ENCODE measurements at places on chromosomes 3 and 15.

DNA sequence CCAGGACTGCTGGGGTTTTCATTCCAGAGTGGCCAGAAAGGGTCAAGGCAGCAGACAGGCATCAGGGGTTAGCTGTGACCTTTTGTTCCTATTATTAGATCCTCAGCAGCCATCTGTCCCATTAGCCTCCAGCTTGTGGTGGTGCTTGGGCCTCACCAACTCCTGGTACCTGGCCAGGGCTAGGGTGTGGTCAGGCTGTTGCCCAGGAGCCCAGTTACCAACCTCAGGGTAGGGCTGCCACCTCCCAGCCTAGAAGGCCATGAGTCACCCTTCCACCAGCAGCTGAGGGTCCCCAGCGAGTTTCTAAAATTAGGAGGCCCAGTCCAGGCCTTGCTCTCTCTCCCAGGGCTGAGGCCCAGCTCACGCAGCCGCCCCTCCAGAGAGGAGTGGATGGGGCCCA is 12.2 kb downstream of the TMEM43 start:
- no peak for DNase-seq

DNA sequence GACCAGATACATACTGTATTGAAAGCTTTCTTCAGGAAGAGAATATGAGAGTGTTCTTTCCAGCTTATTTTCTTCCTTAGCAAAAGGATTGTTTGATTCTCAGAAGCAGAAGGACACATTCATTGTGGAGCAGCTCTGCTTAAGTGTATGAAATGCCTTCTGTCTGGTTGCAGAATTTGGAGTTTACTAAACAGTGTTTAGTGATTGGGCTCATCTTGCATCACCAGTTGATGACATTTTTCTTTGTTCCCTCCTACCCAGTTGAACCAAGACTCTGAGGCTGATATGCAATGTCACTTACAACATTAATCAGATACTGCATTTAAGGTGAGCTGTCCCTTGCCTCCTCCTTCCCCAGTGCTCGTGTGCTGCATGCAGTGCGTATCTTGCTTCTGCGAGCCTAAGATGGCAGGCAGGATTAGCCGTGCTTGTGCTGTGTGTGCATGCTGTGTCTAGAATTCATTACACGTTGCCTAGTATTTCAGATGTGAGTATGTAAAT is 18.4 kb downstream of the ZBTB38 start:
- DNase-seq: no peak

DNA sequence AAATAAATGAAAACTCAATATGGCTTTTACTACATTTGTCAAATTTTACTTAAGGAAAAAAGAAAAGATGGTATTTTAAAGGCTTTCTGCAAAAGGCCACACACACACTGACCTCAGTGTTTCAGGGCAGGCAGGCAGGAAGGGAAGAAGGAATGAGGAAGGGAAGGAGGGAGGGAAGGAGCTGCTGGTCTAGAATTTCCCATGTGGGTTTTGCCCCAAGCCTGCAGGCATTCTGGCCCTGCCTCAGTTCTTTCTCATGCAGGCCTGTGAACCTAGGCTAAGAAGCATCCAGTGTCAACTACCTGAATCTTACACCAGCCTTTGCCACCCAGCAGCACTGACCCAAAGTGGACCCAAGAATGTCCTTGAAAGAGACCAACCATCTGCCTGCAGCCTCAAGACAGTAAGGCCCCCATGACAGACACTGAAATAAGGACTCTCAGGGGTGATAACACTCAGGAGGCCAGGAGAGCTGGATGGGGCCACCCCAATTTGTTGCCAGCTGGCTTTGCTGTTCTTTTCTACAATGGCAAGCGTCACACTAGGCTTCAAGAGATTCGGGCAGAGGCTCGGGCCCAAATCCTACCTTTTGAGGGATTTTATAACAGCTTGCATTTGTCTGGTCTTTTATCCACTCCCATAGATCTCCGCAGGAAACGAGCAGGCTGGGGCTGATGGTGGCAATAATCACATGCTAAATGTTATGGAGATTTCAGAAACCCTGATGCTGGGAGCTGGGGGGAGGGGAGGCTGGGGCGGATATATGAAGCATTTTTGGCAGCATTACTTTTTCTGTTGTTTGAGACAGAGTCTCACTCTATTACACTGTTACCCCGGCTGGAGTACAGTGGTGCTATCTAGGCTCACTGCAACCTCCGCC is 51.4 kb downstream of the XXYLT1 start:
- no peak for DNase-seq

DNA sequence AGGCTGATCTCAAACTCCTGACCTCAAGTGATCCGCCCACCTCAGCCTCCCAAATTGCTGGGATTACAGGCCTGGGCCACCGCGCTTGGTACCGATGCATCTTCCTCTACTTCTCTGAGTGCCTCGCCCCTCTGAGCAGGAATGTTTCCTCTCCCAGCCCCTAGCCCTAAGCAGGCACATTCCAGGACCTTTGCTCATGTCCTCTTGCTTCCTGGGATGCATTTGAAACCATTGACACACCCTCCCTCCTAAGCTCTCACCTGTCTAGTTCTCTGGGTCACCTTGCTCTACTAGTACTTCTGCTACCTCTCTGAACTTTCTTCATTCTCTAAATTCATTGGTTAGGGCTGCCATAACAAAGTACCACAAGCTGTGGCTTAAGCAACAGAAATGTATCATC is 17.9 kb upstream of the UACA start:
- no peak for DNase-seq

GRCh38 chr3:6204891-6205290 is 656.0 kb upstream of the GRM7 start:
- no peak for DNase-seq

GRCh38 chr15:68364660-68365035 is 67.3 kb downstream of the ITGA11 start:
- no peak for DNase-seq

- no peak for DNase-seq
These were observed 6.8 kb upstream of the LRIG1 start for GRCh38 chr3:66507423-66508260.

DNA sequence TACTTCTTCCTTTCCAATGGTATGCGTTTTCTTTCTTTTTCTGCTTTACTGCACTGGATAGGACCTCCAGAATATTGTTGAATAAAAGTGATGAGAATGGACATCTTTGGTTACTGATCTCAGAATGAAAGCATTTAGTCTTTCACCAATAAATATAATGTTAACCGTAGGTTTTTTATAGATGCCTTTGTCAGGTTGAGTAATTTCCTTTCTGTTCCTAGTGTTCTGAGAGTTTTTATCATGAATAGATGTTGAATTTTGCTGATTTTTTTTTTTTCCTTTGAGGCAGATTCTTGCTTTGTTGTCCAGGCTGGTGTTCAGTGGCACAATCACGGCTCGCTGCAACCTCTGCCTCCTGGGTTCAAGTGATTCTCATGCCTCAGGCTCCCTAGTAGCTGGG is 158.4 kb downstream of the KLHL25 start:
- DNase-seq: no peak

- no peak for DNase-seq
These were observed 320.2 kb downstream of the RORA start for GRCh38 chr15:60908888-60909287.

DNA sequence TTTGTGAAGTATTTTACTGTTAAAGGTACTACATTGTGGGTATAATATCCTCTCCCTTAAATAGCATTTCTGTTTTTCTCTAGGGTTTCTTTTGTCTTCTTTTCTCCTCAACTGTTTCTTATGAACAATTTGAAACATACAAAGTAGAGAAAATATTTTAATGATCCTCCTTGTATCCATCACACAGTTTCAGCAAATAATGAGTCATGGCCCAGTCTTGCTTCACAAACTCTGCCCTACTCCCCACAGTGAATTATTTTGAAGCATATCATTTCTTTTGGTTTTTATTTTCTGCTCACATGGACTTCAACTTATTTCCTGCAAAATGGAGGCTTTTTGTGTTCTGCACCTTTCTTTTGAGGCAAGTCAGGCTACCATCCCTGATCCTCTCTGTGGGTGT is 6.1 kb upstream of the SCAANT1 start:
- no peak for DNase-seq

- DNase-seq: no peak
These were observed 1066.5 kb downstream of the PLOD2 start for GRCh38 chr3:145094355-145094941.

- no peak for DNase-seq
These were observed 62.8 kb upstream of the PLSCR4 start for GRCh38 chr3:146313746-146314111.

DNA sequence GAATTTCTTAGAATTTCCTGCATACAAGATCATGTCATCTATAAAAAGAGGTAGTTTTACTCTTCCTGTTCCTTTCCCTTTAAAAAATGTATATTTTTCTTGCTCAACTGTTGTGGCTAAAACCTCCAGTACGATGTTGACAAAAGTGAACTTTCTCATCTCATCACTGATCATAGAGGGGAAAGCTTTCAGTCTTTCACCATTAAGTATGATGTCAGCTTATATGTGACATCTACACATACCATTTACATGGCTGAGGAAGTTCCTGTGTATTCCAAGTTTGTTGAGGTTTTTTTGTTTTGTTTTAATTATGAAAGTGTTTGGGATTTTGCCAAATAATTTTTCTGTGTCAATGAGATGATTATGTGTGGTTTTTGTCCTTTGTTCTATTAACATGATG is 173.6 kb downstream of the PLD1 start:
- DNase-seq: no peak

GRCh38 chr15:99168601-99169580 is 64.0 kb downstream of the SYNM start:
- no peak for DNase-seq

DNA sequence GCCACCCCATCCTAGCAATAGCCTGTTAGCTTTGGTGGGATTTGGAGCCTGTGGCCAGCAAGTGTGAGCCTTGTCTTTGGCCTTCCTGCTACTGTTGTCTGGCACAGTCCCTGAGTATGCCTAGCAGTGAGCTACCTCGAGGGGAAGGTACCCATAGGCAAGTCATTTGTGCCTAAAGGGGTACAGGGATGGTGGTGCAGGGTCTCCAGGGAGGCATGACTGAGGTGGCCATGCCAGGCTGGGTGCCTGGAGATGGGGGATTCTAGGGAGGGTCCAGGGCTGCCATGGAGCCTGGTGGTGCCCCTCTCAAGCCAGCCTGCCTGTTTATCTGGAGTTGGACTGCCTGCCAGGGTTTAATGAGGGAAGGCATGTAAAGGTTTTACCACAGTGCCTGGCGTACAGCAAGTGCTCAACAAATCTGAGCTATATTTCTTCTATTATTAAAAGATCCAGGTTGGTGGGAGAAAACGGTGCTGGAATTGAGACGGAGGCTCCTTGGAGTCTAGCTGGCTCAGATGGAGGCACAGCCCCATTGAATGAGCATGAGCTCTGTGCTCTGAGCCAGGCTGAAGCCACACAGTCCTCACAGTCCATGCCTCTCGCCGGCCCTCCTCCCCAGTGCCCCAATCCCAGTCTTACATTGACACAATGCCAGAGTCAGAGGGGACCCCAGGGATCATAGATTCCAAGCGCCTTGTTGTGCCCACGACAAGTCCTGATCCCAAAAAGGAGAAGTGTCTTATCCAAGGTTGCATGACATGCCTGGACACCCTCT is 76.2 kb downstream of the CORO2B start:
- DNase-seq: no peak

DNA sequence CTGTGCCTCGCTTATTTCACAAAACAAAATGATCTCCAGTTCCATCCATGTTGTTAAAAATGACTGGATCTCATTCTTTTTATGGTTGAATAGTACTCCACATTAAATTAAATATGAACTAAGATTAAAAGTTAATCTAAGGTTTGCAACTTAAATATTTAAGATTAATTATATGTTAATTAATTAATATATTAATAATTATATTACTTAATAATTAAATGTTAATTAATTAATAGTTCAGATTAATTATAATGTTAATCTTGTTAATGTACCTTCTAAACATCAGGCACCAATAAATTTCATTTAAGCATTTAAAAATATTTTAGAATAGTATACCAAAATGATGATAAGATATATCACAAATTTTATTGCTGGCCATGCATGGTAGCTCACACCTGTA is 971.9 kb downstream of the CADM2 start:
- no peak for DNase-seq

DNA sequence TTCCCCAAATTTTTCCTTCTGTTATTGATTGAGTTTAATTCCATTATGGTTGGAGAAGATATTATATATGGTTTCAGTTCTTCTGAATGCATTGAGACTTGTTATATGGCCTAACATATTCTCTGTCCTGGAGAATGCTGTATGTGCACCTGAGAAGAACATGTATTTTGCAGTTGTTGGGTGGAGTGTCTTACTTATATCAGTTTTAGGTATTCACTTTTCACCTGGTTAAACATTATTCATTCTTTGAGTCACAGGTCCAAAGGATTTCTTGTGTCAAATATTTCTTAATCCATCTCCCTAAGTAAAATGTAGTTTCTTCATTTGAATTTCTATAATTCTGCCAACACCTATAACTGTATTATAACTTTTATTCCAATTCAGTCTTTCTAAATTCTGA is 17.8 kb downstream of the ACKR2 start:
- DNase-seq: no peak

DNA sequence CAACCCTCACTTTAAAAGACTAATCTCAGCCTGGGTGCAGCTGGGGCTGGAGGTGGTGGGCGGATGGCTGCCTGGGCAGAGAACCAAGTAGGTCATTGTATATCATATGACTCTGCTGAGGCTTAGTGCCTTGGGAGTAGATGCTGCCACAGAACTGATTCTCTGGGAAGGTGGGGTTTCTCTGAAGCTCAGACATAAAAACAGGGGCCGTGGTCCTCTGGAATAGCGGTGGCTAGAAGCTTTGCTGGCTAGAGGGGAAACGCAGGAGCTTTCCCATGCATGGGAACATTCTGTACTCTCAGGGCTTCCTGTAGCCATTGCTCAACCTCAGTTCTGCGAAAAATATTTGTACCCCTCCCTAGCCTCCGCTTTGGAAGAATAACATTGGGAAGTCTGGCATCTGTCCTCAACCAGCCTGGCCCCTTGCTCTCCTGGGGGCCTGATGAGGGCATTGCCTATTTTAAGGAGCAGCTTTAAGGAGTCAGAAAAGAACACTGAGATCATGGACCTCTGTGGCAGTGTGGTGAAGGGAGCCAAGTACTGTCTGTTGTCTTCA is 14.7 kb downstream of the TIMP4 start:
- DNase-seq: no peak

- DNase-seq: no peak
These were observed 261.8 kb upstream of the DCBLD2 start for GRCh38 chr3:99163314-99163713.

GRCh38 chr15:84861781-84862180 is 22.7 kb upstream of the SLC28A1 start:
- no peak for DNase-seq

DNA sequence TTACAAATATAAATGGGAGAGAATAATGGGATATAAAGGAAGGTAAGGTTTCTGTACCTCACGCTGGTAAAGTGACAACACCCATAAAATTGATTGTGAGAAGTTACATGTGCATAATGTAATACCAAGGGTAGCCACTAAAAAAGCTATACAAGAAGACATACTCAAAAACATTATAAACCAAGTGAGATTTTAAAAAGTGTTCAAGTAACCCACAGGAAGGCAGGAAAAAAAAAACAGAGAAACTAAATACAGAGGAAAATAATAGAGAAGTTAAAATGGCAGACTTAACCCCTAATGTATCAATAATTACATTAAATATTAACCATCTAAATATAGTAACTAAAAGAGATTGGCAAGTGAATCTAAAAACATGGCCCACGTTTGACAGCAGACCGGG is 76.3 kb downstream of the PCSK6 start:
- no peak for DNase-seq

GRCh38 chr3:72479651-72480215 is 368.5 kb downstream of the SHQ1 start:
- DNase-seq: no peak
